ELF-1 (cell line): ENCODE measurements at places on chromosomes 2 and 18.
A peak's percentile ranks its signal among the peaks of the same experiment; 100 is the strongest.

DNA sequence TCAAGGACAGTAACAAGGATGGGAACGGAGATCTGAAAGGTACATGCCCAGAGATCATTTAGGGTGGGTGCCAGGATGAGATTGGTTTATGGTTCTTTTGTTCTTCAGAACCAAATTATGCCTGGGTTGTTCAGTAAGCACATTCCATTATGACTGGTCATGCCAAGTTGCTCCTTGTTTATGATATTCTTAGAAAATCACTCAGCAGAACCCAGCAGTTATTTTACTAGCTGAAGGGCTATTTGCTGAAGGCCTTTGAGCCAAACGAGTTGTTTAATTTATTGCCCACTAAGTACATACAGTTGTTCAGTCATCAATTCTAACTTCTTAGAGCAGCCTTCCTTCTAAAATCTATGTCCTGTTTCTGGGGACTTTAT, 635 bp downstream of the SLC3A1 start:
- DNase-seq: no peak

DNA sequence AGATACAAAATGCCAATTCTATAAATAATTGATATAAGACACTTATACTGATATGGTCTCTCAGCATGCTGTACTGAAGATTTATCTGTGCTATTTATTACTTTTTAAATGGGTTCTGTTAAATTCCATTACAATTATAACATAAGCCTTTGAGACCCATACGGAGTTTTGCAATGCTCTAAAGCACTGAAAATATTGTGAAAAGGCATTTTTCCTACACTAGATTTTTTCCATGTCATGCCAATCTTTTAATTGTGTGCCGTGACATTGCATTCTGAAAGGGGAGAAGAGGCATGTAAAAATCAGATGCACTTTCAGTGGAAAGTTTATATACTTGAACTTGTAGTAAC, 46.5 kb downstream of the EFEMP1 start:
- no peak for DNase-seq

DNA sequence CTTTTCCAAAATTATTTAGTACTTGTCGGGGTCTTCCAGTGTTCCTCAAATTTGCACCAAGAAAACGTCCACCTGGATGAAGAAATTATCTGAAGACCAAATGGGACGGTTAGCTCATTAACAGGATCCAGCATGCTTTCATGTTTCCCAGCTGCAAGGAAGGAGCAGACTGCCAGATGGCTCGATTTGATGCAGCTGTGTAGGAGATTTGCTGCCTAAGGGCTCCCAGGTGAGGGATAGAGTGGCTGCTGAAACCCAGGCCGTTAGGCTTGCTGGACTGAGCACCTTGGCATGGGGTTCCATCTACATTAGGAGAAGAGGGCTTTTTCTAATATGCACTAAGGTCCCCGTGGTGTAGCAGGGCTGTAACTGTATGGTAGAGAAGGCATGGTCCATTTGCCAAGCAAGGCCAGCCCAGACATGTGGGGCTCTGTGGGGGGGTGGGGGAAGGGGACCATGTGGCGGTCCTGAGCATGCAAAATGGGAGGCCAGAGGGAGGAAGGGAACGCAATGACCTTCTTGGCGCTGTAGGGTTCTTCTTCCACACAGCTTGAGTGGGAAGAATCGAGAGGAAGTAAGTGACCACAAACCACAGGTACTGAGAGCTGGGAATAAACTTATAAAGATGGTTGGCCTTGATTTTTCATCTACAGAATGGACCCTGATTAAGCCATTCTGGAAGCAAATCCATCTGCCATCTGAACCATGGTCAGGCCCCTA, 144.0 kb downstream of the TMEM163 start:
- no peak for DNase-seq

DNA sequence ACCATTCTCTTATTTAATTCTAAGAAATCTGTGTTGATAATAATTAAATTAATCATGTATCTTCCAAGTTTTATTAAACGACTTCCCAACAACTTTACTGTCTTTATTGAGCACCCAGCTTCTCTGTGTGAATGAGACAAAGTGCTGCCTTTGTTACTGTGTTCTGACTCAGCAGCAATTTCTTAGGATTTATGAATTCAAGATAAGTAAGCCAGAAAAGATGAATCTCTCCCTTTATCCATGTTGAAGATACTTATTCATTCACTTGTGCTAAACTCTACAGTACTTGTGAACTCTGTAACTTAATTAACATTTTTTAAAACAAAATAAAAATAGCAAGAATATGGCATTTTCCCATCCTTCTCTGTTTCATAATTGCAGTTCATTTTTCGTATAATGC, 1403.3 kb upstream of the DDX18 start:
- no peak for DNase-seq

GRCh38 chr2:202149936-202150335, 76.9 kb downstream of the KIAA2012 start:
- no peak for DNase-seq

- no peak for DNase-seq
These were observed 532.2 kb downstream of the RIT2 start for GRCh38 chr18:42583283-42583731.

DNA sequence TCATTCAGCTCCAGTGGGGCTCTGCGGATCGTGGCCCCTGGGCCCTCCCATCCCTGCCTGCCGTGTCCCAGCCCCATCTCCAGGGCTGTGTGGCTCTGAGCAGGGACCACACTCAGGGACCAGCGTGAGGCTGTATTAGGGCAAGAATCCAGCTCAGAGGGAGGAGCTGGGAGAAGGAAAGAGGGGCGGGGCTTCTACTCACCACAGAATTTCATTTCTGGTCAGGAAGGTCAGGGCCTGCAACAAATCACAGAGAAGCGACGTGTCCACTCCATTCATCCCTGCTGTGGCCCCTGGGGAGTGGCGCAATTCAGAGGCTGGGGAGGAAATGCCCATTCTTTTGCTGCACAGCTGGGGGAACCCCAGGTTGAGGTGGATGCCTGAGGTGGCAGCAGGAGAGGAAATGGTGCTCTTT, 828 bp downstream of the CIB4 start:
- peak; percentile 59 for DNase-seq

GRCh38 chr2:227057060-227057459, 106.9 kb downstream of the COL4A4 start:
- DNase-seq: no peak

- DNase-seq: no peak
These were observed 8.1 kb upstream of the SOS1 start for GRCh38 chr2:39128919-39129391.

DNA sequence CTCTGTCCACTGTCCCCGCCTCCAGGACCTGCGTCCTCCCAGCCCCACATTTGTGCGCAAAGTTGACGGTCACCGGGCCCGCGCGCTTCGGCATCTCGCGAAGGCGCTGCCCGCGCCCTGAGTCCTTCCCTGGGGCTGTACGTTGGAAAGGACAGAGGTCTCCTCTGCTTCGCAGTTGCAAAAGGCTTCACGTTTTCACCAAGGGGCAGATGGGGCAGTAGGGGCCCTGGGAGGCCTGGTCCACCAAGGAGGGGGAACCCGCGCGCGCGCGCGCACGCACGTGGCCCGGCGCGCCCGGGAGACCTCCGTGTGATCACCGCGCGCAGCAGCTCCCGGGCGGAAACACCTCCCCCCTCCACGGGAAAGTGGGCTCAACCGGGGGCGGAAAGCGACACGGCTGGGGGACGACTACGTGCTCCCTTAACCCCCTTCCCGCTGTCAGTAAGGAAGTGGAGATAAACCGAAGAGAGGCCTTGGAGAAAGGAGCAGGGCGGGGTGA, 21.9 kb downstream of the TEX44 start:
- DNase-seq: peak; percentile 70

DNA sequence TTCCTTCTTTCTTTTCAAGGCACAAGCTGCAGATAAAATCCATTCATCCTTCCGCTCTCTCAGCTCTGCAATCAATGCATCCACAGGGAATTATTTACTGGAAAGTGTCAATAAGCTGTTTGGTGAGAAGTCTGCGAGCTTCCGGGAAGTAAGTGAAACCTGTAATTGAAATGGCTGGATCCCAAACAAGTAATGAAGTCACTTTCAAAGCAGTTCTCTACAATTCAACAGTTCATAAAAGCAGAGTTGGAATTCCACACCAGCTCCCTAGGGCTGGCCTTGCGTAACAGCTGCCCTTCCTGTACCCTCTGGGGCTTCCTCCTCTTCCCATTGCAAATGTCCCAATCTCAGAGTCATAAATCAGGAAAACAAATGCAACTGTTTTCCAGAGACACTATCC, 9.6 kb downstream of the SERPINB2 start:
- peak; percentile 23 for DNase-seq

DNA sequence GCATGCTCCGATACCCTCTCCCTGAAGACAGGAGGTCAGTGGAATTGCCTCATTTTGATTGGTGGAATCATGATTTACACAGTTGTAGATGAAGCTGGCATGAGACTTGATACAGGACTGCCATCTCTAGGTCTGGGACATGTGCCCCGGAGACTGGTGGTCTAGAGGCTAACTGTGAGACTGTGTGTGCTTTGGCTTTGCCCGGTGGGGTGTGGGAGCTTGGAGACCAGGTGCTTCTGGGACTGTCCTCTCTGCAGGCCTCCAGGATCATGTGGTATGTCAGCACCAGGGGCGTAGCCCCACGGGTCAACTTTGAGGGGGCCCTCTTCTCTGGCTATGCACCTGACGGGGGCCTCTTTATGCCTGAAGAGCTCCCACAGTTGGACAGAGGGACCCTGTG, 2.7 kb downstream of the THNSL2 start:
- DNase-seq: no peak

- no peak for DNase-seq
These were observed 65.1 kb upstream of the GPR45 start for GRCh38 chr2:105176429-105176828.

DNA sequence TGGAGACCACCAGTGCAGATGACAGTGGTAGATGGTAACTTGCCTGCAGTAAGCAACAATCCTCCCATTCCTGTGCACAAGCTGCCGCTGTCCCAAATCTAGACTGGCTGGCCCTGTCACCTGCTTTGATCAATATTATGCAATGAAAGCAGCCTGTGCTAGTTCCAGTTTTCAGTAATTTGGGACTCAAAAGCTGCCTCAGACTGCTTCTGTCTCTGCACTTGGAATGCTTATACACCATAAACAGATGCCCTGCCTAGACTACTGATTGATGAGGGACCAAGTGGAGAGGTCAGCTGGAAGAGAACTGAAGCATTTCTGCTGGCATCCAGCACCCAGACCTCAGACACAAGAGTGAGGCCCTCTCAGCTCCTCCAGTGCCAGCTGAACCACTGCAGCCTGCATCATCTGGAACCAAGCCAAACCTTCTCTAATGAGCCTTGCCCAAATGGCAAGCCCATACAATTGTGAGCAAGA, 24.9 kb downstream of the CCBE1 start:
- no peak for DNase-seq

DNA sequence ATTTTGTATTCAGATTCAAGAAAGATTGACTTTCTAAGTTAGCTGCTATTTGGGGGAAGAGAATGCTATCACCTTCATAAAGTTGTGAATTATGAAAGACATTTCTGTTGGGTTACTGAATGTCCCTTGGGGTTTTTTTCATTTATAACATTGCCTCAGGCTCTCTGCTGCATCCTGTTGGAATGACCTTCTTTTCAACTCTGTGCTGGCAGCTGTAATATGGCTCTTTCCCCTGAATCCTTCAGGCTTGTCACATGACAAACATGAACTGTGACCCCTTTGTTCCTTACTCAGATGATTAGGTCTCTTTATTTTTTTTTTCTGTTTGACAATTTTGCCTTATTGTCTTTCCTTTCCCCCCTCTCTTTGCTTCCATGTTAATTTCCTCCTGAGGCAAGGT, 159.8 kb downstream of the TAF4B start:
- no peak for DNase-seq

GRCh38 chr2:162211732-162212131, 31.5 kb downstream of the FAP start:
- no peak for DNase-seq

- DNase-seq: no peak
These were observed 21.7 kb upstream of the NRP2 start for GRCh38 chr2:205660521-205661124.

DNA sequence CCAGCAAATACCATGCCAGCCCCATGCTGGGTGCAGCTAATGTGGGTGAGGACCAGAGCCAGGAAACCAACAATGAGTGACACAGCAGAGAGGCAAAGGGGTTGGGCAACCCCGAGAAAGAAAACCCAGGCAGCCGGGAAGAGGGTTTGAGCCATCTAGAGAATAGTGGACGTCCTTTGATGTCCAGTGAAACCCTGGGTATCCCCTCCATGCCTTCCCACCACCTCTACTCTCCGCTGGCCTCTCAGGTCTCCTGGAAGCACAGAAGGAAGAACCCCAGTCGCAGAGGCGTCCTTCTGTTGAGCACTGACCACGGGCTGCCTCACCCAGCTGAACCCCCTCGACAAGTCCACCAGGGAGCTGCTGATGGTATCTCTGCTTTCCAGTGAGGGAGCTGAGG, 657.4 kb upstream of the ID2 start:
- DNase-seq: no peak

DNA sequence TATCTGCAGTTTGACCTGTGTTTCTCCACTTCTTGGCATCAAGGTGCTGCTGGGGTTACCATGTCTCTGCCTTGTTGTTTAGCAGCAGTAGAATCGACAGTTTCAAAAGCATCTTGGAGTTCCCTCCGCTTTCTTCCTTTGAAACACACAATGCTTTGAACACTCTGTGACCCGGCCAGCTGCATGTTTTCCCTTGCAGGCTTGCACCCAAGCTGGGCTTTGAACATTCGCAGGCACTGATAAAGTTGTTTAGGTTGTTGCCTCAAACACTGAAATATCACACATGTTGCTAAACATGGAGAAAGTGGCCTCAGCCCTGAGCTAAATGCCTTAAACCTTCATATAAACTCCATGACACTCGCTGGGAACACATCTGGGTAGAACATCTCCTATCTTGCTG, 251.7 kb downstream of the TSN start:
- no peak for DNase-seq

- no peak for DNase-seq
These were observed 153.0 kb downstream of the TMEM247 start for GRCh38 chr2:46632349-46632748.

- DNase-seq: no peak
These were observed 76.0 kb downstream of the RFTN2 start for GRCh38 chr2:197599285-197599965.

GRCh38 chr2:15163326-15163725, 397.8 kb downstream of the NBAS start:
- DNase-seq: no peak

- DNase-seq: no peak
These were observed 30.2 kb downstream of the CMPK2 start for GRCh38 chr2:6835467-6835866.

- DNase-seq: no peak
These were observed 399.6 kb upstream of the DSEL start for GRCh38 chr18:67916097-67916496.

- peak; percentile 95 for DNase-seq
These were observed 36.4 kb downstream of the PXDN start for GRCh38 chr2:1707771-1708418.

GRCh38 chr18:54127759-54128378, 96.6 kb downstream of the MBD2 start:
- DNase-seq: peak; percentile 76

GRCh38 chr18:48230467-48231113, 178.6 kb downstream of the ZBTB7C start:
- peak; percentile 84 for DNase-seq
